ENCODE measurements at places on chromosomes 5 and 9.

GRCh38 chr9:124468061-124468740, 17.9 kb downstream of the ADGRD2 start:
- DNase-seq = no peak

DNA sequence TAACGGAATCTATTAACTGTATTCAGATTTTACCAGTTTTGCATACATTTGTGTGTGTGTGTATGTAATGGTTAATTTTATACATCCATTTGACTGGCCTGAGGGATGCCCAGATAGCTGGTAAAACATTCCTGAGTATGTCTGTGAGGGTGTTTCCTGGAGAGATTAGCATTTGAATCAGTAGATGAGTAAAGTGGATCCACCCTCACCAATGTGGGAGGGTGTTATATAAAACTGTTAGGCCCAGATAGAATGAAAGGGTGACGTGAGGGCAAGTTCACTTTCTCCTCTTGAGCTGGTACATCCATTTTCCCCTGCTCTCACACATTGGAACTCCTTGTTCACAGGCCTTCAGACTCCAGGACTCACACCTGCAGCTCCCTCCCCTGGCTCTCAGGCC, 88.7 kb downstream of the EMB start:
- DNase-seq = no peak

DNA sequence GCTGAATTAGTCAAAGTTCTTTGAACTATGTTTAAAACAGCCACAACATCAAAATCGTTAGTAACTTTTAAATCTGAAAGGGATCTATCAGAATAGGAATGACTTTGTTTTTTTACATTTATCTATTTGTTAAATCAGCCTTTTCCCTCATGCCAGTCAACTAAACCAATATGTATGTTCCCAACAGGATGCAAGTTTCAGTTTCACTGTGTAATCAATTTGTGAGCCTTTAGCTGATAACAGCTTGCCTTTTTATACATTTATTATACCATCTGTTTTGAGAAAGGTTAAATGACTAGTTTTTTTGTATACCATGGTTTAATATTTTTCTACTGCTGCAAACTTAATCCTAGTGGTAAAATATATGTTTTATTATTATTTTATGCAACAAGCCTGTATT, 8.9 kb downstream of the TMED7 start:
- DNase-seq = no peak

GRCh38 chr5:151130235-151130921, 27.2 kb downstream of the ANXA6 start:
- no peak for DNase-seq

Measured in GM13977 (cell line).